Mucosa of descending colon (tissue), 3 donors: ENCODE measurements at places on chromosomes 1 and 21. TPM values are rescaled to one million over a fixed set of nuclear protein-coding genes. Genes with fewer than 3 reads are reported as not detected.

PDPN gene
- 12.6 TPM for total RNA-seq

NR5A2 gene
- 32.7 TPM for total RNA-seq

TTC34 gene
- total RNA-seq: 0.43 TPM

PEAR1 gene
- total RNA-seq: 7.2 TPM

ARHGAP29 gene
- 6.7 TPM for total RNA-seq

VASH2 gene
- 0.41 TPM for total RNA-seq

ISG15 gene
- 38.7 TPM for total RNA-seq

NR0B2 gene
- total RNA-seq: not detected

OLIG2 gene
- total RNA-seq: not detected

GPR52 gene
- total RNA-seq: 2.9 TPM

CCT8 gene
- total RNA-seq: 76.2 TPM

DNA sequence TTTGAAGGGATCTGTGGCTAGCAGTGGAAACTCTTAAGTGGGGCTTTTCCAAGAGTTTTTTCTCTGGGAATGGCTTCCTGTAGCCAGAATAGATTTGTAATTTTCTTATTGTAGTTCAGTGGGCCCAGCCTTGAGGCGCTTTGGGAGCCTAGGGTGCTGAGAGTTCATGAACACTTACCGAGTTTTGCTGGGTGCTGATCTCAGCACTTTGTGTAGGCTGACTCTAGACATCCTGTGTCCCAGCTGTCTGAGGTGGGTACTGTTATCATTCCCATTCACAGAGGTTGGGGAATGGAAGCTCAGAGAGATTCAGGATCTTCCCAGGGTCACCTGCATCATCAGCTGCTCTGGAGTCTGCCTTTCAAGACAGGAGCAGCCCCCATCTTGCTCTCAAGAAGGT is 7.0 kb downstream of the PPFIA4 start:
- no peak for DNase-seq

- DNase-seq: no peak
Observed at GRCh38 chr1:5901150-5901549, 91.1 kb downstream of the NPHP4 start.

DNA sequence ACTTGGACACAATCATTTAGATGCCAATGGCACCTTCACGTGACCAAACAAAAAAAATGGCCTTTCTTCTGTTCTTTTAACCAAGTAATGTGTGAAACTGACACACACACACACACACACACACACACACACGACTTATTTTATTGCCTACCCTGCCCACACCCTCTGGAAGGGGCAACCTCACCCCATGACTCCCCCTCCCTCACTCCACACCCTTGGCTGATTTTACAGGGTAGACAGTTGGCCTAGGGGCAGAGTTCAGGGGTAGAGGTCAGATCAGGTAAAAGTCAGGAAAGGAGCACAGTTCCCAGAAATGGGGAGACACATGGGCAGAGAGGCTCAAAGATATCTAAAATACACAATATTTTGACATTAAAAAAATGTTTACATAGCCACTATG is 144.8 kb upstream of the GJB5 start:
- DNase-seq: no peak

GRCh38 chr1:34928699-34929496 is 552 bp downstream of the DLGAP3 start:
- DNase-seq: no peak

- DNase-seq: peak; percentile 73
Observed at GRCh38 chr1:52368383-52369172, 2.6 kb upstream of the CC2D1B start.

DNA sequence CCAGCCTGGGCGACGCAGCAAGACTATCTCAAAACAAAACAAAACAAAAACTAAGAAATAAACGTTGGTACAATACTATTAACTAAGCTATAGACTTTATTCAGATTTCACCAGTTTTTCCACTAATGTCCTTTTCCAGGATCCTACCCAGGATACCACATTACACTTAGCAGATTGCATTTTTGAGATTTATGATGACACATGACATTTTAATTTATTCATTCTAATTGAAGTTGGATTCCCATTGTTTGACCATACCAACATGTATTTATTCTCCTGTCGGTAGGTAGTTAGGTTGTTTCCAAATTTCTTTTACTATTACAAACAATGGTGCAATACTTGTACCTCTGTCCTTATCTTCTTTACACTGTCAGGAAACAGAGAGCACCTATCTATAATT is 6.8 kb upstream of the KLF17 start:
- no peak for DNase-seq

DNA sequence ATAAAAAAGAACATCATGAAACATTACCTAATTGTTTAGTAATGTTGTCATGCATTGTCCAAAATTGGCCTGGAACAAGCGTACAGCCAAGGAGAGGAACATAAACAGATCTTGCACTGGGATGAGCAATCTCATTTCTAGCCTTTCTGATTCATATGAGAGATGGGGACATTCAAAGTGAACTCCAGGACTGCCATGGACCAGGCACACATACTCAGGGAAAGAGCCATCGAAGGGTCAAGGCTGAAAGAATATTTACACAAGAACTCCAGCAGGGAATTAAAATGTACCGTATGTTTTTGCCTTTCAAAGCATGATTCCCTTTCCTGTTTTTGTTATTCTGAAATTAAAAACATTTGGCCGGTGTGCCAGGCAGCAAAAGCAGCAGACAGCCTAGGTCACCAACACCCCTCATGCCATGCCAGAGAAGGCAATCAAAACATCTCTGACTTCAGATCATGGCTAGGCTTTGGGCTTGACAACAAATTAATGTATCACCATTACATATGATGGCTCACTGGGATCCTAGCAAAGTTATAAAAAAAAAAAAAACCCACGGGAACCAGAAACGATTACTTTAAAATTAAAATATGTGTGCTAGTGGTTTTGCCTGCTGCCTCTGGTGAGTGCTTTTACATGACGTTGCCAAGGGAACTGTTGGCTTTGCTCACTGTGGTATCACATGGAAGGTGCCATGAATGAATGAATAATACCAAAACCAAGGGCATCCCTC is 159.8 kb downstream of the TGFBR3 start:
- DNase-seq: no peak

DNA sequence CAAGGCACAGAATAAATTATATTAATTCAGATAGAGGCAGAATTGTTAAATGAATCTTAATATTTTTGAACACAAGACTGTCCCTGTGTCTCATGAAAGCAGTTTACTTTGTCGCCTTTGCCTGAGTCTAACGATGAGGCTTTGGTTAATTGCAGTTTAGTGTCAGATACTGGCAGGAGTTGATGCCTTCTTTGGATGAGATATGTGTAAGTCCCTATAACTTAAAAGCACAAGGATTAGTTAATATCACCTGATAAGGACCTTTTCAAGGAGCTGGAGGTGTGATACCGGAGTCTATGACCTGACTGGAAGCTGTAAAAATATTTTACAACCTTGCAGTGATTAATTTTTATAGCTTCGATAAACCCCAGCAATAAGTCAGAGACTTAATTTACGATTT is 2.0 kb upstream of the SIKE1 start:
- no peak for DNase-seq

DNA sequence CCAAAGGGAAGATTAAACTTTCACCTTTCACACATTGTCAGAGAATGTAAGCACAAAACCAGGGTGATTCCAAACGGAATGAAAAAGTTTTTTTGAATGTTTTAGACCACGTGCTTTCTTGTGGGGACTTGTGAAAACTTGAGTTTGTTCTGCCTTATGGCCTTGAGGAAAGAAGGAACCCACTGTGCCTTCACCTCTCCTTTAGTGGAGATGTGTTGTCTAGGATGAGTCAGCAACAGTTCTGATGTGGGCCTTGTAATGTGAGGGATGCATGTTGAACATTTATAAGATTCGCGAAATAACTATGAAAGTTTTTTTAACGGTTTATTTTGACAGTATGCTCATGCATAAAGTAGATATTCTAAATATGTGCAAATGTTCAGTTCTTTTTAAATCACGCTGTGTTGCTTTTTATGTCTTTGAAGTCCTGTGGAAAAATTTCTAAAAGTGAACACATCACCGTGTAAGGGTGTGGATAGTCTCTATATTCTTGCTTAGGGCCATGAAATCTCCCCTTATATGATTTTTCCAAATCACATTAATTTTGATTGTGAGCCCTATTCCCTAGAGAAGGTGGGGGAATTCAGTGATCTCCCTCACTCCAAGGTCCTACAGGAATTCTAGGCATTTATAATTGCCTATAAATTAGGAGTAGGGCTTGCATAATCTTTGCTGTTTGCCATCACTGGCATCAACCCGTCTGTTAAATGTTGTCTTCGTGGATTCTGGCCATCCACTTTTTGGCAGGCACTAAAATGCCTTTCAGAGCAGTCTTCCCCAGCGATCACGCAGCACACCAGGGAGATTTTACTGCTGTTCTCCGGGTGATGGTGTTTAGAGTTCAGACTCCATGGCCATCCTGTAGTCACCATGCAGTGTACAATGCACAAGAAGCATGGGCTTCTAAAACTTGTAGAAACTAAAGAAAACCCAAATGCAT is 47.4 kb downstream of the PLA2G4A start:
- no peak for DNase-seq

GRCh38 chr1:198638894-198639635 is at the start of gene PTPRC:
TSS of gene PTPRC (plus strand) at chr1:198639040. CDS start at chr1:198639269, 229 bp downstream.
- no peak for DNase-seq

GRCh38 chr1:30315185-30315960 is 408.0 kb downstream of the MATN1 start:
- peak; percentile 3 for DNase-seq

DNA sequence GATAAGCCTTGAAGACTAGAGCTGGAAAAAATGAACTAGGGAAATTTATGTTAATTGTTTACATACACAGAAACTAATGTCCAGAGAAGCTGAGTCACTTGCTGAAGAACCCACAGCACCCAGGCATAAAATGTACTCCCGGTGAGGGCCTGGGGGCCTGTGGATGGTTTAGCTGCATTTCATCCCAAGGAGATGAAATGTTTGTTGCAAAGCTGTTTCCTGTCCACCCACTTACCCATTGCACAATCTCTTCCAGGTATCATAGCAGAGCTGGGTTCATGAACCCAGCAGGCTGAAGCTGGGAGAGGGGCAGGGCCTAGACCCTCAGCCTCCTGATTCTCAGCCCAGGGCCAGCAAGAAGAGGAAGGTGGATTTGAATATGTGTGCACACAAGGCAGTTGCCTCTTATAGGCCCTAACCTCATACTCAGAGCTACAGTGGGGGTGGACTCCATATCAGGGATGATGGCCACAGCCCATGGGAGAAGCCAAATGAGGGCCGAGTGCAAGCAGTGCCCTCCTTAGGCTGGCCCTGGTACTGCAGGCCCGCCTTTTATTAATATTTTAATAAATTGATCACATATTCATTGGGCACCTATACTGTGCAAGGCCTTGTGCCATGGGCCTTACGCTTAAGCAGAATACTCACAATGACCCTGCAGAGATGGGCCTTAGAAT is 110.8 kb downstream of the LACTBL1 start:
- no peak for DNase-seq

- DNase-seq: no peak
Observed at GRCh38 chr1:156149374-156150332, 3.7 kb upstream of the SEMA4A start.

- DNase-seq: no peak
Observed at GRCh38 chr1:94614168-94614815, 72.7 kb upstream of the F3 start.

DNA sequence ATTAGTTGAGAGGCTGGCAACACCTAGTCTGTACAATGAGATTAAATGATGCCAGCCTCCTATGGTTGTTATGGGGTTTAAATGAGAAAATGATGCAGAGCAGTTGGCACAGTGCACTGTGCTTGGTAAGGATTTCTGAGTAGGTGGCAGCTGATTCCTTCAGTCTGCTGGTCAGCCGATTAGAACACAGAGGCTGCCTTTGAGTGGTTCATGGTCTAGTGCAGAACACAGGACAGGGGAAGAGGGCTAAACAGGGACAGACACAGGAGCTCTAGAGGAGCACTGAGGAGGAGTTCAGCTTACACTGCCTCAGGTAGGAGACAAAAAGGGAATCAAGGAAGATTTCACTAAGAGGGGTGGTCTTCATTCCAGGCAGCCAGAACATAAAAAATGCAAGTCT is 1.4 kb downstream of the TIE1 start:
- DNase-seq: peak; percentile 1

- no peak for DNase-seq
Observed at GRCh38 chr1:117611894-117612483, 6.1 kb downstream of the TENT5C start.

DNA sequence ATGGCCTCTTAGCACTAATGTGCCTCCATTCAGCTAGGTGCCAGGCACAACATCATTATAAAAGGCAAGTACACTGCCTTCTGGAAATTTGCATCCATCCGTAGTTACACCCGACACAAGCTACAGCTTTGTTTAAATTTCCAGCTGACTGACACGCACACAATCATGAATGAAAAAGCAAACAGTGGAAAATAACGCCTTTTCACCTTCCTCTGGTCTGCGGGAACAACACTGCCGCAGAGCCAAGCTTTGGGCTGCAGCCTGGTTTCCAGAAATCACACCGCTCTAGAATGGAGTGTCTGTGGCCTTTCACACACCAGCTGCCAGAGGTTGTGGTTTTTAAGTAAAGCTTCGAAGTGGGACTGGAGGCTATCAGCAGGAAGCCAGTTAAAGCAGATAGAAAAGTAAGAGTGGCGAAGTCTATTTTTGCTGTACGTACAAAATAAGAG is 142.8 kb upstream of the COA6 start:
- DNase-seq: no peak
